ENCODE measurements at places on chromosomes 3 and 15. TPM values are rescaled to one million over a fixed set of nuclear protein-coding genes. Genes with fewer than 3 reads are reported as not detected.

The GP5 gene
- 0.14 TPM for total RNA-seq

DNA sequence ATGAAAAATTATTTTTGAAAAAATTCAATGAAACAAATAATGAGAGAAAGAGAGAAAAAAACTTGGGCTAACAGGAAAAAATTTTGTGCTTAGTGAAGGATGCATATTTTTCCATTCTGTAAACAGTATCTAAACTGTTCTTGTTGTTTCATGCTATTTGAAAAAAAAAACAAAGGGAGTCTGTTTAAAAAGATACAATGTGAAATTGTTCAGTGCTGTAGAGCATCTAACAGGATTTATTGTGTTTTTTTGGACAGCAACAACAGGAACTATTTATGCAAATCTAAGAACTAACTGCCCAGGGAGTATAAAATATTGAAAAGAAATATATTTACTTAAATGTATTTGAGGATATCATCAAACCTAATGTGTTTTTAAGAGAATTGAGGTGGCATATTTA is 55.1 kb downstream of the PEX5L start:
- no peaks in the 10 kb centered on the region for H3K36me3 ChIP-seq
- no peaks in the 10 kb centered on the region for H3K4me1 ChIP-seq
- H3K27me3 ChIP-seq: no peaks in the 10 kb centered on the region

The FAN1 gene
- 14.6 TPM for total RNA-seq

The ARF4 gene
- total RNA-seq: 43.4 TPM

The CA12 gene
- 0.09 TPM for total RNA-seq

The GOLGA8G gene
- under 0.01 TPM for total RNA-seq
